NCI-H526 treated with DMSO at 0.1 percent for 48 hours (cell line): ENCODE measurements at places on chromosomes 13 and 19.

DNA sequence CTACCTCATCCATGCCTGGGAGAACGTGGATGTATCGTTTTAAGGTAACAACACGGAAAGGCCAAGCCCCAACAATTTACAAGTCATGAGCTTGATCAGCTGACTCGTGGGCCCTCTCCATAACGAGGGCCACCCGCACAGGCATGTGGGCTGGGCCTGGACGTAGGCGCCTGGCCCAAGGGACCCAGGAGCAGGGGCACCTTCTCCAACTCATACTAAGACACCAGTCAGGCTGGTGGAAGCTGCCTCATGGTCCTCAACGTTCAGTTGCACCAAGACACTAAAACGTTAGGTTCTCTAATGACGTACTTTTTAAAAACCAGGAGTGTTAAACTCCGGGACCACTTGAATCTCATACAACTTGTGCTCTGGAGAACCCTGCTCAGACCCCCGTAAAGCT, 21.8 kb upstream of the EIF3G start:
- DNase-seq, result no peak

DNA sequence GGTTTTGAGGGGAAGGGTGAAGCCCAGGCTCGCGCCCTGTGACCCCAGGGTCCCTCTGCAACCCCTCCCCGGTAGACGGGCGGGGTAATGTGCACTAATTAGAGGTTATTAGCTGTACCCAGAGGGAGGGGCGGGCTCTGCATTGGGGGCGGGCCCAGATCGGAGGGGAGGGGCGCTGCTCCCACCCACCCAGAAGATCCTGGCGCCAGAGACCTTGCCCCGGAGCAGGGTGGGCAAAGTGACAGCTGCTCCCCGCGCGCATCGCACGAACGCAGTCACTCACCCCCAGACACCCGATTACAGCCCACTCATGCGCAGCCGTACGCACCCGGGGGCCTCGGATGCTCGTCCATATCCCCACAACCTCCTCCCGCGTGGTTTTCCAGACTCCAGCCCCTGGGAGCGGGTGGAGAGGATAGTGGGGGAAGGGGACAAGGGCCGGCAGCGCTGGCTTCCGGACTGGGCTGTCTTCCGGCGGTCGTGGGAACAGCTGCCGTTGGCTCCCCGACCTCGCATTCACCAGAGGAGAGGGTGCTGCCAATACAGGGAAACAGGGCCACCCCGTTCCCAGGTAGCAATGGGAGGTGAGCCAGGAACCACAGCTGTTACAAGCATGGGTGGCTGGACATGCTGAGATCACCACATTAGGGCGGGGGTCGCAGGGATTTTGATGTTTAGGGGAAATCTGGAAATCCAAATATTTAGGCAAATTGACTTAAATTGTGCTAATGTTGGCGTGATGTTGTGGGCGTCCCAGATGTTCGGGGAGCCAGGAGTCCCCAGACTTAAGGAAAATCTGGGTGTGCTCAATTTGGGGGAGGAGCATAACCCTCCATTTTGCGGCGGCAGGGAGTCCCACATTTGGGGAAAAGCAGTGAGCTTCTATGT, 2.9 kb upstream of the HOOK2 start:
- DNase-seq, result peak; percentile 31

DNA sequence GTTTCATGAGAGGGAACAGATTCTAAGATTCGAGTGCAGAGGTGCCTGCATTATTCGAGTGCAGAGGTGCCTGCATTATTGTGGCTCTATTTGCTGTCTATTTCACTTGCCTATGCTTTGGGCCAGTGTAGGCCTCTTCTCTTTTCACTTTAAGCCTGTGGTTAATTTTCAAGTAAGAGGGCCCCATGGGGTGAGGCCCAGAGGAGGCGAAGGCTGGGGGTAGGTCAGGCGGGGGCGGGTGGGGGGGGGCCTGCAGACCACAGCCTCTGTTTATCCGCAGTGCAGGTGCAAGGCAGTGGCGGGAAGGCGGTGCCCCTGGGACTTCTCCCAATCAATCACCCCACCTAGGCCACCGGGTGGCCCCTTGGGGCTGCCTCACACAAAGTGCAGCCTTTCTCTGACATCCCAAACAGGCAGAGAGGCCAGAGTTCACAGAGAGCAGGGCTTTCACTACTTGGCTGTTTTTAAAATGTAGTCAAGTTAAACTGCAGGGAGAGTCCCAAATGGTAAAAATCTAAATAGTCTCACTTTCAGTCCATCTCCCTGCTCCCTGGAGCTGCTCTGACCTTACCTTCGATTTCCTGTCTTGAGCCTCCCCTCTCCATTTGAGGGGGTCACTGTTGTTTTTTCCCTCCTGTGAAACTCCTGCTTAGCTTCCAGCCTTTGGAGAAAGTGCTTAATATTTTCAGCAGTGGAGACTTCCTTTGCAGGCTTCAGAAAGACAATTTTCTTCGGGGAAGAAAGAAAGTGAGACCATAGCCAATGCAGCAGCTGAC, 249.0 kb downstream of the DLEU7 start:
- DNase-seq, result peak; percentile 32

- DNase-seq, result no peak
Measured at GRCh38 chr13:95279016-95279415, 22.2 kb downstream of the ABCC4 start.

DNA sequence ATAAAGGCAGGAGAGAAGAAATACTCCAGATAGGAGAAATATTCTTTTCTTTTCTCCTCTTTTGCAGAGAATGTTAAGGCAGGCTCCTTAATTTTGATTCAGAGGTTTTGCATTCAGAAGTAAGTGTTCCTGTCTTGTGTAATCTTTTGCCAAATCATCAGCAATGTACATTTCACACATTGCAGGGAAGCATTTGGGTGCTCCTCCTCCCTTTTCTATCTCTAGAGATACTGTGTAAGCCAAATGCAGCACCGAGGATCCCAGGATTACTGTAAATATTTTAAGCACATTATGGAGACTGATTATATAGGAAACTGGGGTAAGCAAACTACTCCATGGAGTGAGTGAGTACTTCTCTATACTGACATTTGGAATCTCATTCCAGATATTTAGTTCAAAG, 7.2 kb downstream of the ATP8A2 start:
- DNase-seq, result no peak

DNA sequence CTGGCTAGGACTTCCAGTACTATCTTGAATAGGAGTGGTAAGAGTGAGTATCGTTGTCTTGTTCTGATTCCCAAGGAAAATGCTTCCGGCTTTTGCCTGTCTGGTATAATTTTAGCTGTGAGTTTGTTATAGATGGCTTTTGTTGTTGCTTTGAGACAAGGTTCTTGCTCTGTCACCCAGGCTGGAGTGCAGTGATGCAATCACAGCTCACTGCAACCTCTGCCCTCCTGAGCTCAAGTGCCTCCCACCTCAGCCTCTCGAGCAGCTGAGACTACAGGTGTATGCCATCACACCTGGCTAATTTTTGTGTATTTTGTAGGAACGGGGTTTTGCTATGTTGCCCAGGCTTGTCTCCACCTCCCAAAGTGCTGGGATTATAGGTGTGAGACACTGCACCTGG, 6.1 kb upstream of the ZNF543 start:
- DNase-seq, result no peak

- DNase-seq, result no peak
Measured at GRCh38 chr19:6026390-6027227, 48.7 kb upstream of the RANBP3 start.

GRCh38 chr19:19022380-19022961, 10.8 kb downstream of the SUGP2 start:
- no peak for DNase-seq

- DNase-seq, result no peak
Measured at GRCh38 chr13:32645854-32646253, 59.6 kb downstream of the PDS5B start.

DNA sequence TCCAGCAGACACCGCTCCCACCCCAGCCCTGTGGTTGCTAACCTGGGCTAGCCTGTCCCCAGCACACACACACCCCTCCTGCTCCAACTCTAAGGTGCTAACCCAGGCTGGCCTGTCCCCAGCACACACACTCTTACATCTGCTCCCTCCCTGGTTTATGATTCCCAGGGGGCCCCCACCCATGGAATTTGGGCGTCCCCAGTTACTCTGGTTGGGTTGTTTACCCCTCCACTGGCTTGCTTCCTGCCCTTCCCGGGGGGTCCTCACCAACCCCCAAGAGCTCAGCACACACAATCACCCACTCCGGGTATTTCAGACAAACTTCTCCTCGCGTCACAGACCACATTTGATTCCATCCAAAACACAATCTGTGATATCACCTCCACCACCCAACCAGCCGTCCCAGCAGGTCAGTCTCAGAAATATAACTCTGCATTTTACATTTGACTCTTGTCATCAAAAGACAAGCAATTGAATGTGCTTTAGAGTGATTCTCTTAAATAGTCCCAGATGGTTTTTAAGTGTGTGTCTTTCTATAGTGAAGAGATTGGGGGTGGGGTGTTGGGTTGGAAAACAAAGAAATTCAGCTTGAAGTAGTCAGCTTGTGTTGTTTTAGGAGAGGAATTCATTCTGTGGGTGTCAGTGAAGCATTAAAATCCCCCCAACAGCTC, 20.1 kb downstream of the COL4A2 start:
- DNase-seq, result no peak

- DNase-seq, result no peak
Measured at GRCh38 chr19:8355631-8356402, 8.1 kb upstream of the ANGPTL4 start.

DNA sequence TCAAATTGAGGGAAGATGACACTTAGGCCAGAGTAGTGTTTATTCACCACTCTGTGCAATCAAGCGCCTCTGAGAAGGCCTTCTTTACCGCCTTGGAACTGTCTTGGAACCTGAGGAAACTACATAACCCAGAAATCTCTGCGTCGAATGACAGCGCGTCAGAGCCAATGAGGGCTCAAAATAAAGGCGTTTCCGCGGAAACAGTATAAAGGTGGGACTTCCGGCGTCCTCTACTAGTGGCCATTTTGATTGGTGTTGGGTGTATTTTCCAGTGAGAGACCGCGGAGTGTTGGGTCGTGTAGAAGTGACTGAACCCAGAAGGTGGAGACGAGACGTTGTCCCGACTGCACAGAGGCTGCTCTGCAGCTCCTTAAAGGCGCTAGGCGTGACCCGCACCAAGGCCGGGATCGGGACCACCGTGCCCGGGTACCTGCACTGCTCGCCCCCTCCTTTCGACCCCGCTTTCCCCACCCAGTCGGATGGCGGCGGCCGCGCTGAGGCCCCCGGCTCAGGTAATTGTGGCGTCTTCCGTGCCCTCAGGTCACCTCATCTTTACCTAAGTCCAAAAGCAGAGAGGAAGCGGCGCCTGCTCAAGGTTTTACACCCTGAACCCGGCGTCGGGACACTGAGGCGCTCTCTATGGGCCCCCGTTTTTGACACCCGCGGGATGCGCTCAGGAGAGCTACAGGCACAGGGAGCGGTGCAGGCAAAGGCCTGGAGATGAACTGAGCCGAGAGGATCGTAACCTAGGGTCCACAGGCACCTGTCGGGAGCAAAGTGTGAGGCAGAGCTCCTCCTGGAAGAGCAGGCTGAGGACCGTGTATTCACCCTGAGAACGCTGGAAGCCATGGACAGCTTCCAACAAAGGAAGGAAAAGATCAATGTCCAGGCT, at the start of gene ZNF776:
ZNF776 (plus strand) TSS at position 236 of the 892 bp plus-strand sequence; CDS start at position 480, 244 bp downstream.
- DNase-seq, result peak; percentile 80

DNA sequence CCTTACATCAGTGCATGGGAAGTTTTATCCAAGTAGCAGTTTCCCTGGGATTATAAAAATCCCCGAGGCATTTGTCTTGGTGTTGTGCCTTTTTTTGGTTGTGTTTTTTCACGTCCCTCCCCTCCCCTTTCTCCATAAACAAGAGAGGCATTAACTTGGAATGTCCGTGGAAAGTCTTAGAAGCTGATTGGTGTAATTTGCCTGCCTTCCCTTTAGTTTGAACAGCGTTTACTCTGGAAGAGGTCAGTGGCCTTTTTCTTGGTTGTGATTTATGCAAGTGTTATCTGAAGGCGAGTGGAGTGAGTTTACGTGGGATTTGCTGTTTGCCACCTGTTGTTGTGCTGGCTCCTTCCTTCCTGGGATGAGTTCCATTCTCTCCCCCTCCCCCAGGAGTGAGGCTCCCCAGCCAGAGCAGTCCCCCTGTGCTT, 7.2 kb downstream of the ACTN4 start:
- DNase-seq, result no peak

- no peak for DNase-seq
Measured at GRCh38 chr13:49346460-49346859, 97.4 kb downstream of the CAB39L start.

DNA sequence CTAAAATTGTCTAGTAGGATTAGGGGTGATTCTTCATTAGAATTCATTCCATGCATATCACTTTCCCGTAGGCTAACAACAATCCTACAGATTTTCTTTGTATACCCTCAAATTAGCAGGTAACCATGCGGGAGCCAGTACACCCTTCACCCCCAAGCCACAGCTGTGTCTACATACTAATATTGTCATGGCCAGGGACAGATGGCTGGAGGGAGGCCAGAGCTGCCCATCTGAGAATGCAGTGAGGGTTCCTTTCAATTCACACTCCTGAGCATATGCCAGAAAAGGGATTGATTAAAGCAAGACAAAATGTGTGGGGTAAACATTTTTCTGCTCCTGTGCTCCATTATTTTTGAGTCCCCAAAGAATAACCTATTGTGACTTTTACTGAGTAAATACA, 68.9 kb downstream of the FREM2 start:
- no peak for DNase-seq

DNA sequence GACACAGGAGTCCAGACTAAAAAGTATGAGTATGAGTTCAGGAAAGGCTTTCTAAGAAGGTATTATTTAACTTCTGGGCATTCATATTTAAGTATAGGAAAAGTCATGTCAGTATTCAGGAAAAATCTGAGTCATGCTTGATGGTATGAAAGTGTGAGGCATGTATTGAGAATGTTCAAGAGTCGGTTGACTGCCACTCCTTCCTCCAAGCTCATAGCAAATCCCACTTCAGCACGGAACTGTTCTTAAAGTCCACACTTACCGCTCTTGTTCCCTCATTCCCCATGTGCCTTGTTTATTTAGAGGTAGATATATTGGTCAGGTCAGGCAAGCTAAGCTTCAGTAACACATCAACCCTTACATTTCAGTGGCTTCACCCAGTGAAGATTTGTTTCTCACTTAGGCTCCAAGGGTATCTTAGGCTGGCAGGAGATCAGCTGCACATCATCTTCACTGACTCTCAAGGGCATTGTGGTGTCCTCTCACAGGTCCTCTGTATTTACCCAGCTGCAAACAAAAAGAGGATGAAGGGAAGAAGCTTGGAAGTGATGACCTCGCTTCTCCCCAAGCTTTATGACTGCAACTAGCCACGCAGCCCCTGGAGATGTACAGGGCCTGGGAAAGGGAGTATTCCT, 1189.2 kb downstream of the EFNB2 start:
- no peak for DNase-seq

GRCh38 chr19:16024266-16025107, 51.8 kb upstream of the TPM4 start:
- no peak for DNase-seq

DNA sequence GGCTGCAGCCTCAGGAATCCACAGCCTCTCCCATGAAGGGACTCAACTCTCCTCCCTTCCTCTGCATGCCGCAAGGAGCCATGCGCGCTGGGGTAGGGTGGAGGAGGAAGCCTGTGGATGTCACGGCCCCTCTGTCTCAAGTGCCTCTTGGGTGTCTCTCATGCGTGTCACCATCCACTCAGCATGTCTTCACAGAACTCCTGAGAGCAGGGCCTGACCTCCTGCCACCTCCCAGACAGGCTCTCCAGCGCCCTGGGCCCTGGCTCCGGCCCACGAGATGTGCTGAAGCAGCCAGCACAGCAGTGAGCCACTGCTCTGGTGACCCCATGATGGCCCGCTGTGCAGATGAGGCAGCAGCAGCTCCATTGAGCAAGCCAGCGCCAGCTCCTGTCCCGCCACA, 25.9 kb upstream of the SPACA7 start:
- no peak for DNase-seq
